ENCODE measurements at places on chromosomes 16 and 17.
A peak's percentile ranks its signal among the peaks of the same experiment; 100 is the strongest.

DNA sequence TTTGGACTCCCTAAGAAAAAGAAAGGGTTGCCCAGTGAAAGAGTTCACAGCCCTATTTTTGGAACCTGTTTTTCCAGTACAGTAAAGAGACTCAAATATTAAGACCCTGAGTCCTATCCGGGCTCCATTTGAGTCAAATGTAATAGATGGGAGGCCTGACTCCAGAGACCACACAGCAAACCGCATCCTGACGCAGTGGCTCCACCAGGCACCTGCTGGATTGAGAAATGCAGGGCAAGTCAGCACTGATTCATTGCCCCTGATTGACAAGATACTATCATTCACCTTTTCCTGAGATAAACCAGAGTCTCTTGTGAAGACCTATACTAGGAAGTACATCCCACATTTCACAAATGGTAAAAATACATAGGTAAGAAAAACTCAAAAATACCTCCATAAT is 715.7 kb upstream of the SOX9 start:
- H3K4me3 ChIP-seq: no peak overlapping the region
- H3K27ac ChIP-seq: no peak overlapping the region
- no peaks in the 10 kb centered on the region for H3K4me1 ChIP-seq
- DNase-seq: no peak

- H3K27ac ChIP-seq: no peak overlapping the region
- H3K36me3 ChIP-seq: no peaks in the 10 kb centered on the region
- H3K4me3 ChIP-seq: no peak overlapping the region
- H3K27me3 ChIP-seq: no peaks in the 10 kb centered on the region
- DNase-seq: no peak
These were observed 76.3 kb upstream of the HAS3 start for GRCh38 chr16:69029121-69029520.

- H3K36me3 ChIP-seq: no peaks in the 10 kb centered on the region
- no peak overlapping the region for H3K4me3 ChIP-seq
- H3K27me3 ChIP-seq: no peaks in the 10 kb centered on the region
- H3K4me1 ChIP-seq: peaks cover 17% of the 10 kb centered on the region
- DNase-seq: no peak
These were observed 3.3 kb upstream of the VAC14 start for GRCh38 chr16:70804153-70804733.

- peaks cover 14% of the 10 kb centered on the region for H3K4me1 ChIP-seq
- H3K4me3 ChIP-seq: peak overlapping the region; percentile 69
- no peaks in the 10 kb centered on the region for H3K27me3 ChIP-seq
- DNase-seq: no peak
These were observed 1.8 kb downstream of the MYH10 start for GRCh38 chr17:8628609-8629169.
